Liver (tissue), 10 donors: ENCODE measurements at places on chromosomes 2 and 18.
A peak's percentile ranks its signal among the peaks of the same experiment; 100 is the strongest.

GRCh38 chr2:146147448-146148012, 1627.6 kb upstream of the ZEB2 start:
- DNase-seq: no peak

DNA sequence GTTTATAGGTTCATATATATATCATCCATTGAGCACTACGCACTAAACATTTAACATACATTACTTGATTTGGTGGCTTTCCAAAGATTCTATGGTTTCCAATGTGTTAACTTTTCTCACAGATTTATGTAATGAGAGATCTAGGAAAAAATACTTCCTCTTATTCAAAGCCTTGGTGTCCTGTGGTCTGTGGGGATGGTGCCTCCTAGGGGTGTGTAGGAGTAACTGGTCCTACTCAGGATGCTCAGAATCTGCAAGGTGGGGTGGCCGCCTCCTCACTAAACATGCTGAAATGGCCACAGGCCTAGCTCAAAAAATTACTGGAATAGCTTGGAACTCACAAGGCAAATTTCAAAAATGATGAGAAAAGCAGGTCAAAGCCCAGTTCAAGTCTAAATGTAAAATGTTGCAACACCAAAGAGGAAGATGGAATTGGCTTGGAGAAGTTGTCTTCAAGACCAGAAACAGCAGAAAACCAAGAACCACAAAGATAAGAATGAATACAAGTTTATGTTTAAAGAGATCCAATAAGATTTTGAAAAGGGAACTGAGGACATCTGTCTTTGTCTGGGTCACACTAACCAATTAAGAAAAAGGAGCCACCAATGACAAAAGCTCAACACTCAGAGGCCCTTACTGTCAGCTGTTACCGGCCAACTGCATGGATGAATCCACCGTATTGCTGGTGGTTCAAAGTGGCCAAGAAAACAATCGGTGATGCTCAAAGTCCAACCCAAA, 11.5 kb downstream of the GPR55 start:
- DNase-seq: no peak

- no peak for DNase-seq
Measured at GRCh38 chr2:127386246-127386645, 1.5 kb downstream of the MAP3K2 start.

GRCh38 chr18:73408469-73408868, 540.7 kb upstream of the NETO1 start:
- no peak for DNase-seq

- no peak for DNase-seq
Measured at GRCh38 chr2:168916331-168916675, 15.2 kb downstream of the G6PC2 start.

DNA sequence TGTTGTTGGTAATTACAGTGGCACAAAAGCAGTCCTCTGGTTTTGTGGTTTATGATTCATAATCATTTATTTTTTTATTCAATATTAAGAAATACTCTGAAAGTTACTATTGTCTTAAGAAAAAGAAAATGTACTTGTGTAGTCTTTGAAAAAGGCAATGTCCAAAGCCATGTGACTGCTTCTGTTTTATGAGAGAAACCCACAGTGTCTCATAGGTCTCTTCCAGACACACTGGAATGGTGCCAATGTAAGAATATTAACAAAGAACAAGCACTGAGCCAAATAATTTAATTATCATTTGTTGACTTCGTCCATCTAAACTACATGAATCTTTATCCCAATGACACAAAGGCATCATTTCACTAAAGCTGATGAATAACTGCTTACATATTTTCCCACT, 62.5 kb downstream of the RPRM start:
- no peak for DNase-seq

DNA sequence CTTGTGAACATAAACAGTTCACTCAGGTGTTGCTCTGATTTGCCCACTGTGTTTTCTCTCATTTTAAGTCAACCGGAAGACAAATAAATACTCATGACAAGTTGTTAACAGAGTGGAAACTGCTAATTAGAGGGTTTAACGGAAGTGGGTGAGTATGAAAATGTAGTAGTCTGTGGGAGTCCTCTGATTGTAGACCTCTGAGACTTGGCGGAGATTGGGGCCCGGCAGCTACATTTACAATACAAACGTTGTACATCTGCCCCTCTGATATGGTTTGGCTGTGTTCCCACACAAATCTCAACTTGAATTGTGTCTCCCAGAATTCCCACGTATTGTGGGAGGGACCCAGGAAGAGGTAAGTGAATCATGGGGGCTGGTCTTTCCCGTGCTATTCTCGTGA, 107.3 kb upstream of the FAM98A start:
- no peak for DNase-seq

- no peak for DNase-seq
Measured at GRCh38 chr2:105442721-105443120, 43.9 kb upstream of the FHL2 start.

GRCh38 chr18:55999641-56000040, 411.6 kb upstream of the TCF4 start:
- DNase-seq: no peak

GRCh38 chr2:239346676-239347075, 54.1 kb downstream of the HDAC4 start:
- no peak for DNase-seq

DNA sequence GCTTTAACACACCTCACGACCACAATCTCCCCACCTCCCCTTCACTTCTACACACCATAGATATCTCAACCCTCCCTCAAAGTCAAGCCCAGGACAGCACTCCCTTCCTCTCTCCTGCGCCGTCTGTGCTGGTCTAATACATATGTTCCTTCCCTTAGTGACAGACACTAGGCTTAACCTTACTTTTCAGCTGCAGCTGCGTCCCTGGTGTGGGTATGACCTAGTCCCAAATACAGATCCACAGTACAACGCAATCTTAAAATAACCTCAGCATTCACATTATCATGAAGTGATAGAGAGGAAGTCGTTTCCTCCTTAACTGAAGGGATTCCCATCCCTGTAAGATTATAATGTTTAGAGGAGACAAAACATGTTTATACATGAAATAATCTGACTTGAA, 192.7 kb upstream of the TANK start:
- DNase-seq: no peak

GRCh38 chr2:179695486-179695885, 165.9 kb downstream of the ZNF385B start:
- DNase-seq: no peak

GRCh38 chr2:184304006-184304405, 294.3 kb upstream of the ZNF804A start:
- DNase-seq: no peak

DNA sequence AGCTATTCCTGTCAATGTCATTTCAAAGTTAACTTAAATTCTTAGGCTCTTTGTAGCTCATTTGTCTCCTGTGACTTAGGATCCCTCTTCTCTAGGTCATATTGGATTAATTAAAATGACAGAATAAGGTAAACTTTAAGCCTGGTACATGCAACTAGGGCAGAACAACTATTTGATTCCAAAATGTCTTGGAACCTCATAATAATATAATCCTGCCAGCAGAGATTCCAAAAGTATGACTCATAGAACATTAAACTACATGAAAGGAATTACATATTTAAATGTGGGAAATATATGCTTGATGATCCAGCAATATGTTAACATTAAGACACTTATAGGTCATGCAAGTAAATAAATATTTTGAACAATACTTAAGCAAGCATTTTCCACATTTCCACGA, 63.3 kb downstream of the COL3A1 start:
- no peak for DNase-seq

DNA sequence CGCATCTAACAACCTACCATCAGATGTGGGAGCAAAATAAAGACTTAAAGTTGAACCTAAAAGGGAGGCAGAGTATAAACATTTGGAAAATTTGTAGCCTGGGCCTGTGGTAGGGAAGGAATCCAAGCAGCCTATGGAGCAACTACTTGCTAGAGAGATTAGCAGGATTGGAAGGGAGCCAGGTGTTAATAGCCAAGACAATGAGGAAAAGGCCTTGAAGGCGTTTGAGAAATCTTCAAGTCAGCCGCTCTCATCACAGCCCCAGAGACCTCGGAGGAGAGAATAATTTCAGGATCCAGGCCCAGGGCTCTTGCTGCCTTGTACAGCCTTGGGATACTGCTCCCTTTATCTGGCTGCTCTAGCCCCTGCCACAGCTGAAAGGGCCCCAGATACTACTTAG, 219.7 kb downstream of the THSD7B start:
- no peak for DNase-seq

DNA sequence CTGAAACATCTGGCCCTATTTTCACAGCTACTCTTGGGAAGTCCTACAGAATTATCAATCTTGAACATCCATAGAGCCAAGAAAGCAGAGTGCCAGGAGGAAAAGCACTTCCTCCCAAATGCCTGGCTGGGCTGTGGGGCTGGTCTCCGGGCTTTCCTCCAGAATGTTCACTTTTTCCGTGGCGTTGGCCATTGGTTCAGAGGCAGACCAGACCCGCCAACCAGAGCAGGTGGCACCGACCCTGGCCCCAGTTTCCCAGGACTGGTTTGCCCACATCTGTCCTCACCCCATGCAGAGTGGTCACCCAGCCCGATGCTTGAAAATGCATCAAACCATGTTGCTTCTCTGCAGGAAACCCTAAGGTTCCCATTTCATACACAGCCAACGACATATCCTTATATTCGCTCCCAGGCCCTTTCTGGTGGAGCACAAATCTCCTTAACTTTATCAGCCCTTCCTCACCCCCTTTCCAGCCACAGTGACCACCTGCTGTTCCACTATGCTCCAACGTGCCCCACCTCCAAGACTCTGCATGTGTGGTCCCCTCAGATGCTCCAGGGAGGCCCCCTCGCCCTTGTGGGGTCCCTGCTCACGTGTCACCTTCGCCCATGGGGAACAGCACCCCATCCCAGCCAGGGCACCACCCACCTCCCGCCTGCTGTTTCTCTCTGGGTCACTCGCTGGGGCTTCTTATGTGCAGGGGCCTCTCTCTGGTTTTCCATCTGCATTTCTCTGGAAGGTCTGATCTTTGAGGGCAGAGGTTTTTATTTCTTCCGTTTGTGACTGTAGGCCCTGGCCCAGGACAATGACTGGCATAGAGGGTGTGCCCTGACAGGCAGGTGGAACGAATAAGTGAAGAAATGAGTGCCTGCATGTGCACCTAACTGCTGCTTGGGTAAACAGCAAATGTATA, 92.9 kb downstream of the PXDN start:
- peak; percentile 24 for DNase-seq

DNA sequence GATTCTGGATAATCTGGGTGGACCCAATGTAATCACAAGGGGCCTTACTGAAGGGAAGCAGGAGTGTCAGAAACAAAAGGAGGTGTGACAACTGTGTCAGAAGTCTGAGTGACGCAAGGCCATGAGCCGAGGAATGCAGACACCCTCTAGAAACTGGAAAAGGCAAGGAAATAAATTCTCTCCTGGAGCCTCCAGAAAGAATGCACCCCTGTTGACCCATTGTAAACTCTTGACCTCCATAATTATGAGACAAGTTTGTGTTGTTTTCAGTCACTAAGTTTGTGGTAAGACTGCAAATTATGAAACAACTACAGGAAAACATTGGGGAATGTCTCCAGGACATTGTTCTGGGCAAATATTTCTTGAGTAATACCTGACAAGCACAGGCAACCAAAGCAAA, 47.3 kb upstream of the B3GNT7 start:
- DNase-seq: no peak

- DNase-seq: no peak
Measured at GRCh38 chr2:145096582-145096981, 576.7 kb upstream of the ZEB2 start.

DNA sequence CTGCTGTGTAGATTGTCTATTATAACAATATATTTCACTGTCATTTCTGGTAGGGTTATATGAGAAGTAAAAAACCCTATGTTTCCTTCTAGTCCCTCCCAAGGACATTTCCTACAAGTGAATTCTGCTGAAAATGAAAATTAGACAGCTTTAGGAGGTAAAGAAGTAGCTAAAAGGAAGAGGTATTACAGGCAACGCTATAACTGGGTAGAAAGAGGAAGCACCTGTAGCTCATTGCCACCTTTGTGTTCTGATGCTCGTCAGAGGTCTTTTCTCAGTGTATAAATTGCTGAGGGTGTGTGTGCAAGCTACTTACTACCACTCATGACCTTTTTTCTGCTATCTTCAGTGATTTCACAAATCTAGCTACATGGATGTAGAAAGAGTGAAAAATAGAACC, 1.4 kb downstream of the DNAJC10 start:
- DNase-seq: no peak

DNA sequence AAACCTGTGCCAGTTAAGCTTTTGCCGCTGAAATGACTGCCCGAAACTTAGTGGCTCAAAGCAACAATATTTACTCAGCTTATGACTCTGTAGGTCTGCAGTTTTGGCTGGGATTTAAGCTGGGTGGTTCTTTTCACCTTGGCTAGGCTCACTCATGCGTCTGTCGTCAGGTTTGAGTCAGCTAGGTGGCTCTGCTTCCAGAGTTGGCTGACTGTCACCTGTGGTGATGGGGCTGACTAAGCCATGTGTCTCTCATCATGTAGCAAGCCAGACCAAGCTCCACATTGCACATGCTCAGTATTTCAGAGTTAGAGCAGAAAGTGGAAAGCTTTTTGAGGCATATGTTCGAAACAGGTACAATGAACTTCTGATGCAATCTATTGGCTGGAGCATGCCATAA, 354.8 kb downstream of the MEIS1 start:
- no peak for DNase-seq

GRCh38 chr2:204199357-204199756, 262.8 kb downstream of the ICOS start:
- no peak for DNase-seq

DNA sequence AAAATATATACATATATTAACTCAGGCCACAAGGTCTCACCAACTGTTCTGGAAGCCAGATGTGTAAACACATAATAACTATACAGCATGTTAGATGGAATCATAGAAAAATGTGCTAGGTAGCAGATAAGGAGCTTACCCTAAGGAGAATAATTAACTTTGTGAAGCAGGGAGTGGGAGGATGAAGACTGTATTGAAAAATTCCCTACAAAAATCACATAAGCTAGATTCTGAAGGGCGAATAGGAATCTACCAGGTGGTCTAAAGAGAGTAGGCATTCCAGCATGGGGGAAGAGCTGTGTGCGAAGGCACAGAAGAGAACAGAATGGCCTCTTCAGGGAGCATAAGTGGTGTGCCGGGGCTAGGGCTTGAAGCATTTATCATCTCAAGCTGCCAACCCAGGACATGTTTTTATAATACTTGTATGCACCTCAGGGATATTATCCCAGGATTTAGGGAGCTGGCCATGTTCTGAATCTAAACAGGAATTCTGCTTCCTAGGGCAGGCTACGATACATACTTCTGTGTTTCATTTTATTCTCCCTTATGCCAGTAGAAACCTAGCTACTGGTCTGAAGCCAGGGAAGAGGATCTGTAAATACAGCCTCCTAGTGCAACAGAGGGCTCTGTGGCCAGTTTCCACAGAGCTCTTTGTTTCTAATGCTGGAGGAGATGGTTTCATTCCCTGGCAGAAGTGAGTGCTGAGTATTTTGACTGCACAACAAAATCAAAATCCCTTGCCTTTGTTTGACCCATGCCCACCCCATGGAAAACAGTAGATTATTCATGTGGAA, 56.7 kb downstream of the NEMP2 start:
- no peak for DNase-seq
